ENCODE measurements at places on chromosomes 11 and 22. TPM values are rescaled to one million over a fixed set of nuclear protein-coding genes. Genes with fewer than 3 reads are reported as not detected.

GRCh38 chr11:104343578-104343977 is 179.6 kb upstream of the PDGFD start:
- no peaks in the 10 kb centered on the region for H3K4me1 ChIP-seq
- H3K27me3 ChIP-seq = no peaks in the 10 kb centered on the region
- no peak for DNase-seq
- H3K36me3 ChIP-seq = no peaks in the 10 kb centered on the region
- H3K4me3 ChIP-seq = no peak overlapping the region
- no peak overlapping the region for H3K27ac ChIP-seq

- H3K36me3 ChIP-seq = no peaks in the 10 kb centered on the region
- H3K4me3 ChIP-seq = no peak overlapping the region
- H3K27ac ChIP-seq = no peak overlapping the region
- no peaks in the 10 kb centered on the region for H3K27me3 ChIP-seq
- DNase-seq = no peak
Observed at GRCh38 chr11:45083544-45084087, 62.8 kb upstream of the PRDM11 start.

- no peak overlapping the region for H3K27ac ChIP-seq
- no peak overlapping the region for H3K4me3 ChIP-seq
- H3K27me3 ChIP-seq = no peaks in the 10 kb centered on the region
Observed at GRCh38 chr11:2772544-2773031, 72.8 kb upstream of the KCNQ1OT1 start.

DNA sequence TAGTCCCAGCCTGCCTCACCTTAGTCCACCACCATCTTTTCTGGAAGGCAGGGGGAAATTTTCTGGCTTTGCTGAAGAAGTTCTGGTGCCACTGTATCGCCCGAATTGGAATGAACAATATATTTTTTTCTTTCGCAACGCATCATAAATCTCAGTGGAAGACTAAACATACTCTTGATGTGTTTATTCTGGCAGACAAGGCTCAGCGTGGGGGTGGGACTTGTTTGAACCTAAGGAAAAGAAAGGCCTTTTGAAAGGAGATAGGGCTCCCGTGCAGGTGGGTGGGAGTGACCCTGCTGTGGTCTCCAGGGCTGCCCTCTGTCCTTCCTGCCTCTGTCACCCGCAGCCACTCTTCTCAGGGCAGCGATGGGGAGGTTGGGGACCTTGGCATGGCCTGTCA is 42.5 kb downstream of the CD82 start:
- peak overlapping the region; percentile 60 for H3K27ac ChIP-seq
- peaks cover 27% of the 10 kb centered on the region for H3K36me3 ChIP-seq
- DNase-seq = no peak
- no peak overlapping the region for H3K4me3 ChIP-seq

GRCh38 chr11:34625576-34625975 is 4.7 kb downstream of the EHF start:
- no peaks in the 10 kb centered on the region for H3K36me3 ChIP-seq
- no peak overlapping the region for H3K4me3 ChIP-seq
- DNase-seq = no peak
- no peak overlapping the region for H3K27ac ChIP-seq
- H3K27me3 ChIP-seq = no peaks in the 10 kb centered on the region
- H3K4me1 ChIP-seq = peaks cover 13% of the 10 kb centered on the region

DNA sequence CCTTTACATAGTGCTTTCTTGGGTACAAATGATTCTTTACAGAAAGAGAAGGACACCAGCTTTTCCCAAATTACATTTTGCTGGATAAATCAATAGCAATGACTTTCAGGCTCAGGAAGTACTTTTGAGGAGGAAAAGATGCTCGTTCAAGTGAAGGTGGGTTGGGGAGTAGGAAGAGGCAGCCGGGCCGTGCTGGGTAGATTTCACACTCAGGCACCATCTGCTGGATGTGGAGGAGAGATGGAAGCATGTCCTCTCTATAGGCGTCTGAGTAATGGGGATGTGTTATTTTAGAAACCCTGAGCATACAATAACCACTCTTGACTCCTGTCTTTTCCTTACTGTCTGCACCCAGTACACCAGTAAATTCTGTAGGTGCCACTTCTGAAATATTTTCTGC is 152.3 kb upstream of the LARGE1 start:
- no peak overlapping the region for H3K27ac ChIP-seq
- no peak overlapping the region for H3K4me3 ChIP-seq
- H3K4me1 ChIP-seq = no peaks in the 10 kb centered on the region
- DNase-seq = no peak

DNA sequence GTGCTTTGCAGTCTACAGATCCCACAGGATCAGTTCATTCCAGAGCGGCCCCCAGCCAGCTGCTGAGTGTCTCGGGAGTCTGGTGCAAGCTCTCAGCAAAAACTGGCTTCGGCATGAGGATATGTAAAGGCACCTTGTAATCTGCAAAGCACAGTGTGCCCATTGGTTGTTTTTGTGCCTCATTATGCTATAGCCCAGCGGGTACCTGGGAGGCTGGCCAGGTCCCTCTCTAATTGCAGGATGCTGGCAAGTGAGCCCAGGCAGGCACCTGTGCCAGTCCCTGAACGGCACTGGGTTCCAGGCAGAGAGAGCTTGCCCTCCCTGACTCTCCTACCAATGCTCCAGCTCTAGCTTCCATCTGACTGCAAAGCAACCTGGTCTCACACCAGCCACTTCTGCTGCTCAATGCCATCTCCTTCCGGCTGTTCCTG is 128.7 kb downstream of the DSCAML1 start:
- no peaks in the 10 kb centered on the region for H3K36me3 ChIP-seq
- no peak overlapping the region for H3K4me3 ChIP-seq
- no peak overlapping the region for H3K27ac ChIP-seq
- no peak for DNase-seq

GRCh38 chr11:57640068-57640800 is 9.5 kb downstream of the YPEL4 start:
- no peaks in the 10 kb centered on the region for H3K36me3 ChIP-seq
- no peaks in the 10 kb centered on the region for H3K27me3 ChIP-seq
- no peak overlapping the region for H3K4me3 ChIP-seq
- H3K4me1 ChIP-seq = peaks cover 9% of the 10 kb centered on the region
- DNase-seq = no peak
- H3K27ac ChIP-seq = no peak overlapping the region

GRCh38 chr11:101019870-101020269 is 109.7 kb downstream of the PGR start:
- no peak overlapping the region for H3K27ac ChIP-seq
- H3K27me3 ChIP-seq = no peaks in the 10 kb centered on the region
- no peak overlapping the region for H3K4me3 ChIP-seq

DNA sequence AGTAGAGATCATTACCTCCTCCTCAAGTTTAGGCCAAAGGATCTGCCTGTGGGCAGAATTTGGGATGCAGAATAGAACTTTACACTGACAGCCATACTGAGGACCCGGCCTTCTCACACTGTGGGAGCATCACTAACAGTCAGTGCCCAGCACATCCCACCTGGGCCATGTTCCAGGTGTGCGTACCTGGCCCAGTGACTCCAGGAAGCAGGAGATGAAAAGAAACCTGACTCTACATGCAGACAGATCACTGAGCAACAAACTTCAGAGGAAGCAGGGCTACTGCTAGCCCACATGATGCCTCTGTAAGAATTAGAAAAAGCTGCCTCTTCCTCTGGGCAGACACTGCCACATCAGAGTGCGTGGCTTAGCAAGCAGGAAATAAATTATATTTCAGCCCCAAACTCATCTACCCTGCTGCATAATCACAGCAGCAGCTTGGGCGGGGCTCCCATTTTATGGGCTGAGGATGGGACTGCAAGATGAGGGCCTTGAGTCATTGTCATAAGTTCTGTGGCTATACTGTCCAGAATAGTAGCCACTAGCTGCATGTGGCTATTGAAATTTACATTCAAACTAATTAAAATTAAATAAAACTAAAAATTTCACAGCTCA is 6.0 kb upstream of the LMO2 start:
- no peaks in the 10 kb centered on the region for H3K27me3 ChIP-seq
- H3K36me3 ChIP-seq = no peaks in the 10 kb centered on the region
- H3K4me1 ChIP-seq = peaks cover 28% of the 10 kb centered on the region
- H3K4me3 ChIP-seq = no peak overlapping the region
- no peak overlapping the region for H3K27ac ChIP-seq

- H3K36me3 ChIP-seq = no peaks in the 10 kb centered on the region
- H3K4me1 ChIP-seq = no peaks in the 10 kb centered on the region
- H3K27me3 ChIP-seq = no peaks in the 10 kb centered on the region
- no peak overlapping the region for H3K4me3 ChIP-seq
Observed at GRCh38 chr11:30919389-30920152, 333.4 kb upstream of the MPPED2 start.

DNA sequence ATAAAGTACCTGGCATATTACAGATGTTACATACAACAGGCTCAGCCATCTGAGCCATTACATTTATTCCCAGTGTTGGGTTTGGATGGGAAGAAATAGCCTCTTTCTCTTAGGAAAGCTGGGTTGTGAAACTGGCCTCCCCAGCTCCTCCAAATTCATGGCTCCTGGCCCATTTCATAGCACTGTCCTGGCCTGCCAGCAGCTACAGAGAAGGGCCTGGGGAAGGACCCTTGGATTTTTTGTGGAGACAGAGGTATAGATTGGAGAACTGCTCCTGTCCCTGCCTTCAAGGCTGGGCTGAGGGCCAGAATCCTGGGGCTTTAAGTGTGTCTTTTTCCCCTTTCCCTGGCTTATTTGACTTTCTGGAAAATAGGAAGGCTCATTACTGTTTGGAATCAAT is 18.0 kb downstream of the PKNOX2 start:
- no peaks in the 10 kb centered on the region for H3K27me3 ChIP-seq
- DNase-seq = no peak
- no peaks in the 10 kb centered on the region for H3K4me1 ChIP-seq
- no peak overlapping the region for H3K4me3 ChIP-seq

GRCh38 chr11:58493676-58494075 is 14.2 kb downstream of the OR5B21 start:
- H3K4me3 ChIP-seq = no peak overlapping the region
- H3K27me3 ChIP-seq = no peaks in the 10 kb centered on the region
- DNase-seq = no peak
- no peaks in the 10 kb centered on the region for H3K36me3 ChIP-seq
- H3K27ac ChIP-seq = no peak overlapping the region

- no peak for DNase-seq
- no peaks in the 10 kb centered on the region for H3K27me3 ChIP-seq
- H3K27ac ChIP-seq = no peak overlapping the region
- H3K36me3 ChIP-seq = peaks cover 10% of the 10 kb centered on the region
- H3K4me1 ChIP-seq = peaks cover 16% of the 10 kb centered on the region
Observed at GRCh38 chr11:126279191-126279590, 3.7 kb upstream of the TIRAP start.

- H3K4me3 ChIP-seq = no peak overlapping the region
- peaks cover 29% of the 10 kb centered on the region for H3K36me3 ChIP-seq
Observed at GRCh38 chr22:43969021-43969878, 14.0 kb downstream of the SAMM50 start.

GRCh38 chr11:6646071-6646470 is 9.5 kb downstream of the DCHS1 start:
- DNase-seq = no peak
- H3K27me3 ChIP-seq = no peaks in the 10 kb centered on the region
- no peak overlapping the region for H3K27ac ChIP-seq
- H3K36me3 ChIP-seq = no peaks in the 10 kb centered on the region
- H3K4me1 ChIP-seq = peaks cover 21% of the 10 kb centered on the region
- no peak overlapping the region for H3K4me3 ChIP-seq

GRCh38 chr11:27443227-27443626 is 29.4 kb downstream of the LGR4 start:
- no peak overlapping the region for H3K4me3 ChIP-seq
- DNase-seq = no peak
- no peaks in the 10 kb centered on the region for H3K27me3 ChIP-seq
- no peak overlapping the region for H3K27ac ChIP-seq
- no peaks in the 10 kb centered on the region for H3K36me3 ChIP-seq
- H3K4me1 ChIP-seq = no peaks in the 10 kb centered on the region

GRCh38 chr11:113324250-113324649 is 9.9 kb downstream of the TTC12 start:
- no peaks in the 10 kb centered on the region for H3K27me3 ChIP-seq
- no peak for DNase-seq
- no peak overlapping the region for H3K27ac ChIP-seq
- no peaks in the 10 kb centered on the region for H3K36me3 ChIP-seq

DNA sequence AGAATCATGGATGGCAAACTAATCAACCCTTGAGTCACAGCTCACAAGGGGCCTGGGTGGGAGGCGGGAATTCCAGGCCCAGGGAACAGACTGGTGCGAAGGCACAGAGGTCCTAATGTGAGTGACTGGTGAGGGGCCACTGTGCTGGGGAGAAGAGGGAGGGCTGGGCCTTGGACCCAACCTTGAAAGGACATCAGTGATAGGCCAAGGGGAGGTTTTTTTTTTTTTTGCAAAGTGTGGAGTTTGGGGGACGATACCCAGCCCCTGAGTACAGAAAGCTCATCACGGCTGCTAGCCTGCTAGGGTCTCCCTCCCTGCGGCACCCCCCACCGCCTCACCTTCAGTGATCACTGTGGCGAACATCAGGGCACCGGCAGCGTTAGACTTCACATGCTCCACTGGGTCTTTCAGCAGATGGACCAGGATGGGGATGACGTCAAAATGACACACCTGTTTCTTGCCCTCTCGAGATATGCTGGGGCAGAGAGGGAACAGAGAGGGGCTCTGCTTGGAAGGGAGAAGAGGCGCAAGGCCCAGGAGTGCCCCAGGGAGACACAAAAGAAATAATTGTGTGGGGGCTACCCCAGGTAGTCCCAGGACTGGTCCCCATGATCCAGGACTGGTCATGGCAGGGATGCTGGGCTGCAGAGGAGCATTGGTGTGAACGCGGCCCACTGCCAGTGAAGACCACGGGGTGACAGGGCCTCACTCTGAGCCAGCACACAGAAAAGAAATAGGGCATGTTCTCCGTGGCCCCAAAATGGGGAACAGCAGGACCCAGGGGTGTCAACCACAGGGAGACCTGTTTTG is 8.6 kb upstream of the GNAZ start:
- no peaks in the 10 kb centered on the region for H3K36me3 ChIP-seq
- H3K27ac ChIP-seq = no peak overlapping the region
- no peak for DNase-seq
- no peaks in the 10 kb centered on the region for H3K27me3 ChIP-seq
- no peak overlapping the region for H3K4me3 ChIP-seq
- no peaks in the 10 kb centered on the region for H3K4me1 ChIP-seq

- no peaks in the 10 kb centered on the region for H3K4me1 ChIP-seq
- no peaks in the 10 kb centered on the region for H3K36me3 ChIP-seq
- no peak overlapping the region for H3K4me3 ChIP-seq
- DNase-seq = no peak
- H3K27ac ChIP-seq = no peak overlapping the region
Observed at GRCh38 chr22:28425211-28425610, 254.4 kb downstream of the TTC28 start.

GRCh38 chr22:26975865-26976264 is 318.5 kb downstream of the MIAT start:
- no peaks in the 10 kb centered on the region for H3K36me3 ChIP-seq
- no peak overlapping the region for H3K27ac ChIP-seq
- H3K4me3 ChIP-seq = no peak overlapping the region
- DNase-seq = no peak
- H3K27me3 ChIP-seq = no peaks in the 10 kb centered on the region
- no peaks in the 10 kb centered on the region for H3K4me1 ChIP-seq

GRCh38 chr11:17350455-17351171 is 987 bp upstream of the NCR3LG1 start:
- H3K4me1 ChIP-seq = peaks cover 12% of the 10 kb centered on the region
- no peak for DNase-seq
- no peak overlapping the region for H3K27ac ChIP-seq
- H3K4me3 ChIP-seq = no peak overlapping the region
- H3K36me3 ChIP-seq = no peaks in the 10 kb centered on the region

The ZDHHC13 gene
- total RNA-seq = 18.1 TPM

The LDHA gene
- total RNA-seq = 908 TPM

The MYOD1 gene
- total RNA-seq = not detected

The KRTAP5-11 gene
- not detected for total RNA-seq

The TRPM5 gene
- total RNA-seq = not detected

The MYRF gene
- total RNA-seq = 2.0 TPM

The BCR gene
- total RNA-seq = 64.7 TPM

The MUC5B gene
- total RNA-seq = 1.5 TPM

The CNGA4 gene
- not detected for total RNA-seq

The PRAME gene
- total RNA-seq = 1.4 TPM

The MGAT3 gene
- total RNA-seq = 38.5 TPM

The NXPE1 gene
- total RNA-seq = not detected

Measured in GM12878 (cell line).